Urothelium cell line (cell line): ENCODE measurements at places on chromosomes 7 and 10.

GRCh38 chr7:140190588-140190987, 13.8 kb upstream of the KDM7A start:
- no peak for DNase-seq

GRCh38 chr7:47088329-47089067, 493.4 kb downstream of the TNS3 start:
- peak; percentile 86 for DNase-seq

GRCh38 chr10:86036544-86036831, 330.1 kb downstream of the GRID1 start:
- no peak for DNase-seq

GRCh38 chr7:135898226-135898625, 78.9 kb downstream of the MTPN start:
- DNase-seq: no peak

DNA sequence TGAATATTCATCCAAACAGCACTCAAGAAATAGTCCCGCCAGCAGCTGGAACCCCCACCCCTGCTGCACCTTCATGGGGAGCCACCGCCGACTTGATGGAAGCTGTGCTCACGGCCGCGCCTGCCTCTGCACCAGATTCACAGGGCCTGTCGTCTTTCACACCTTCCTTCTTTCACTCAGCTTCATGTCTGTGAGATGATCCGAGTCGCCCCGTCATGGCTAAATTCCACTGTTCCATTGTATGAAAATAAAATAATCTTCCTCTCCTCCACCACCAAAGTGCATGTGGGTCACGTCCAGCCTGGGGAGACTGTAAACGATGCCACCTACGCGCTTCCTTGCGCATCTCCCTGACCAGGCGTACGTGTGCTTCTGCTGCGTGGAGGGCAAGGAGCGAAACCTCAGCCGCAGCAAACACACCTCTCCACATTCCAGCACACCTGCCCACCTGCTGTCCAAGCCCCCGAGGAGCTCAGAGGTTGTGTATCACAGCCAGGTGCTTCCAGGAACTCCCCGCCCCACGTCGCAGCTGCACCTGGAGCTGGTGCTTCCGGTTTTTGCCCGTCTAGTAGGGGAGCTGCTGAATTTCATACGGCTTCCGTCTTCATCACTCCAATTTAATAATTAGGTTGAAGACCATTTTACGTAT, 137.0 kb downstream of the PTPRN2 start:
- no peak for DNase-seq

GRCh38 chr10:86512137-86512536, 9.5 kb downstream of the WAPL start:
- DNase-seq: no peak

DNA sequence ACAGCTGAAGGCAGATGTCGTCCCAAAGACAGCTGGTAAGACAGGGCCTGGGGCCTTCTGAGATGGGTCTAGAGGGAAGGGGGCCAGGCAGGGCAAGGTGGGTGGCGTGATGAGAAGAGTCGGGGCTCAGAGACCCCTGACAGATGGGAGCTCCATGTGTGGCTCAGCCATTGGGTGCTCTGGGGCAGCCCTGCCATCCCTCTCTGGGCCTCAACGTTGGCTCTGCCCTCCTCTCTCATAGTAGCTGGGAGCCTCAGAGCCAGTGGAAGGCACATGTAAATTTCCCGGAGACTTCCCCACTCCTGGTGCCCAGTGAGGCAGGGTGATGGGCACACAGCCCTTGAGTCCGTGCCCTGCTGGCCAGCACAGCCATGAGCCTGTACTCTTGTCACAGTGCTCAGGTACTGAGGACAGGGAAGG, 1.8 kb downstream of the PPIF start:
- DNase-seq: no peak

GRCh38 chr7:66055321-66055956, 20.2 kb upstream of the ASL start:
- no peak for DNase-seq

GRCh38 chr7:69334701-69335100, 263.6 kb upstream of the AUTS2 start:
- no peak for DNase-seq

DNA sequence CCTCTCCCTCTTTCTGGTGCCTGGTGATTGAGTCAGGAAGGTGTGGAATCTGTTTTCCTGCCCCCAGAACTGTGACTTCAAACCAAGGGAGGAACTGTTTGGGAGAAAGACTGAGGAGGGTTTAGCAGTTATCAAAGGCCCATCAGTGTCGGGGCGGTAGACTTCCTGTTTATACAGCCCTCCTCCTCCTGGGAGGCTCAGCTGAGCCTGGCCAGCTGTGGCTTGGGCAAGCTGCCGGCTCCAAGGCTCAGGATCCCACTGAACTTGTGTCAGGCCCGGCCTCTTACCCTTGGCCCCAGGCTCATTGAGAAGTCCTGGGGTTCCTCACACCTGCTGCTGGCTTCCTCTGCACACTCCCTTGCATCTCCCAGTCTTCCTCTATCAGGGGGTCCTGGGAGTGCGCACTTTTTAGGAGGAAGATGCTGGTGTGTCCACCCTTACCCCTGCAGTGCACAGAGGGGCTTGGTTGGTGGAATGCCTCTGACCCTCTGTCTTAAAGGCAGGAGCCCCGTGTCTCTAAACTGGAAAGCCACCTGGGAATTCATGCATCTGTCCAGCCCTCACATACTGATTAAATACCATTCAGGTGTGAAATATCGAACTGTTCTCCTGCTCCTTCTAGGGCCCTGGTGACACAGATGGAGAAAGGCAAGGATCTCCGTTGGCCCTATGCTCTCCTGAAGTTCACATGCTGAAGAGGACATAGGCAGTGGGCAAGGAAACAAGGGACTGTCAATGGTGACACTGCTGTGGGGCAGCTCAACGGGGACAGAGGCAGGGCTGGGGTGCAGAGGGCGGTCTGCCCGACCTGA, 32.4 kb downstream of the CXCL12 start:
- peak; percentile 33 for DNase-seq

DNA sequence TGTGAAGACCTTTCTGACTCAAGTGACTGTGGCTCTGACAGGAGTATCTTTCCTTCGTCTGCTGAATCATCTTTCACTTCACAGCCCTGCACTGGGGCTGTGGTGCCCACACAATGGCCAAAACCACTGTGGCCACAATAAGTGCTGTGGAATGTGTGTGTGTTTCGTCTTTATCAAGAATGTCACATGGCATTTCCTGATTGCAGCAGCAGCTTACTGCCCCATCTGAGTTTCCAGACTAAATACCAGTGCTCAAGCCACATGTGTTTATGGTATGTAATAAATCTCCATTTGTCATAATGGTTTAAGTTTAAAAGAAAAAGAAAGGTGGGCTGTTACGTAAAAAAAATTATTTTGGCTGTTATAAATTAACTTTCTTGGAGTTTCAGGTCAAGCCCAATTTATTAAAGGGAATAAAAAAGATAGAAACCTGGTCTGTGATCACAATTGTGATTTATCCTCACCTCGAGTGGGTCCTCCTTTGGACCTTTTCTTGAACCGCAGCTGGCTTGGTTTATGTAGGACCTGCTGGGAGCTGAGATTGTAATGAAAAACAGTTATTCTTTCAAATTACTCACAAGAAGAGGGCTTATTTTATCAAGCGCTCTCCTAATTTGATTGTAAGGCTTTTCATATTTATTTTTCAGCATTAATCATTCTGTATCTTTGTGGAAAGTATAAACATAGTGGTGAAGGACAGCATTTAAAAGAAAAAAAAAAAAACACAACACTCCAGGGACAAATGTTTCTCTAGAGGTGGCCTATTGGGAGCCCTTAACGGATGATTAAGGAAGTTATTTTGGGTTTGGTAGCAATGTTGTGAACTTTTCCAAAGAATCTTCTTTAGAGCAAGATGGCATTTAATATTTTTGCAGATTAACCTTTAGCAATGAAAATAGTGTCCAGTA, 116.2 kb downstream of the LRMDA start:
- DNase-seq: peak; percentile 85

DNA sequence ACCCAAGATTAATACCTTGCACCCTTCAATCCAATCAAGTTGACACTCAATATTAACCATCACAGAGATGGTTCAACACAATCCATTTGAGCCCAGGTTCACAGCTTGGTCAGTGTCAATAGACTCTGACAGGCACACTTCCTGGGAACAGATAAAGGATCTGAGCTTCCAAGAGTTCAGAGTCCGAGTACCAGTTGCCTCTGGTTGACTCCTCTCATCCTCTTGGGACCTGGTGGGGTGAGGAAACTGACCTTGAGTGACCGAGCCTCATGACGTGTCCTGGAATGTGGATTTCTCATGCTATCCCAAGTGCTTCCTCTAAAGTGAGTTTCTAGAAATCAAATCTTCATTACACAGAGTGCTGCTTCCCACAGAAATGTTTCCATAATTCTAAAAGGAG, 162.0 kb downstream of the CYP26A1 start:
- DNase-seq: no peak

DNA sequence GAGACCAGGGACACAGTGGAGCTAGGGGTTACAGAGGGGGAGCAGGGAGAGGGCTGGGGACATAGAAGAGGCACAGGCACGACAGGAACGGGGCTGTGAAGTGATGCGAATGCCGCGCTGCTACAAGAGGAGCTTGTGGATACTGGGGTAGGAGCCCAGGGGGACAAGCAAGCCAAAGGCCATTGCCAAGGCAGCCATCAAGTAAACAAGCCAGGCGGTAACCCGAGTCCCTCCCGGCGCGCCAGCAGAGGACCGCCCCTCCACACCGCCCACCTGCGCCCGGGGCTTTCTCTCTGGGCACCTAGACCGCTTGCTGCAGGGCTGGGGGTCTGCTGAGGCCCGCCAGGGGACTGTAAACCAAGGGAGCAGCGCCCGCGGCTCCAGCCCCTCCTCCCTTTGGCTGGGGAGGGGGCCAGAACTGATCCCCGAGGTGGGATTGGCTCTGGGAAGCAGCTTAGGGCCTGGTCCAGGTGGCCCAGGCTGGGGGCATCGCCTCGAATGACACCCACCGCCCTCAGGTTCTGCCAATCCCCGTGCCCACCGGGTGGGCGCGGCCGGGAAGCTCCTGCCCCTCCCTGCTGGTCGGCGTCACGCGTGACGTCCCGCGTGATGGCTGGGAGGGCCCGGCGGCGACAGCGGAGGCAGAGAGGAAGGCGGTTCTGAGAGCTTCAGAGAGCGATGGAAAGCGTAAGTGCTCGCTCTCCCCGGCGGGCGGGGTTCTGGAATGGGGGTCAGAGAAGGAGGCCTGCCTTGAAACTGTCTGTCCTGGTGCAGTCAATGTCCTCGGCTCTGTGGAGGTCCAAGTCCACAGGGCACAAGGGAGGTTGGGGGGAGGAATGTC, 982 bp downstream of the SFXN3 start:
- peak; percentile 77 for DNase-seq
